ENCODE measurements at places on chromosomes 2 and 18.

DNA sequence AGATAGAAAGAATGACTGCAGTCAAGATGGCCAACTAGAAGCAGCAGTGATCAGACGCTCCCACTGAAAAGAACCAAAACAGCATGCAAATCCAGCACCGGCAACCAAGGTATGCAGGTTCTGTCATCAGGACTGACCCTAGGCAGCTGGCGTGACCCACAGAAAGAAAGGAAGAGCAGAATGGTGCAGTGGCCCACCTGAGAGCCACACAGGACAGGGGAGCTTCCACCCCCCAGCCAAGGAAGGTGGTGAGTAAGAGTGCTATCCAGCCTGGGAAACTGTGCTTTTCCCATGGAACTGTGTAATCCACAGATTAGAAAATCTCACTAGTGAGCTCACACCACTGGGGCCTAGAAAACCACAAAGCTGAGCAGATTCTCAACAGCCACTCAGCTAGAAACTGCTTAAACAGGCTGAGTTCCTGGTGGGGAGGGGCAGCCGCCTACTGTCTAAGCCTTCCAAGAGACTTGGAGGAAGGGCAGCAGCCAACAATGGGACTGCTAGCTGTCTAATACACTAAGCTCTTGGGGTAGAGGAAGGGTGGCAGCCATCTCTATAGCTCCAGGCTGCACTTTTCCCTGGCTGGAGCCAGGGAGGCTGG is 127.9 kb downstream of the EVA1A start:
- DNase-seq: no peak

GRCh38 chr18:46675112-46675511 is 18.1 kb upstream of the LOXHD1 start:
- DNase-seq: no peak

DNA sequence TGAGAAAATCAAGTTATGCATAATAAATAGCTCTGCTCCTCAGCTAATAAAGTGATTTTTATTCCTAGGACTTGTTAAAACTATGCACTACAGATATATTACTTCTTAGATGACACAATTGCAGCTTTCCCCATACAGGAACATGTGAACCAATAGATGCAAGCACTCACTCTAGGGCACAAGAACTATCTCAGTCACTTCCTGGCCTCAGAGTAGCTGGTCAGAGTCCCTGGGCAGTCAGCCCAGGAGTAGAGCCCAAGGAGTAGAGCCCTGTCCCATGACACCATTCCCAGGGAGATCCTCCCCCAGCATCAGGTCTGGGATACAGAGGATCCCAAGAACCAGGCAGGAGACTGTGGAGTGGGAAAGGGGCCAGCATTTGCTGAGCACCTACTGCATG is 2.7 kb downstream of the TNS1 start:
- DNase-seq: no peak

- DNase-seq: no peak
These were observed 99.9 kb upstream of the SPRED2 start for GRCh38 chr2:65532326-65532725.

GRCh38 chr2:233553366-233553765 is 13.2 kb downstream of the USP40 start:
- DNase-seq: no peak

DNA sequence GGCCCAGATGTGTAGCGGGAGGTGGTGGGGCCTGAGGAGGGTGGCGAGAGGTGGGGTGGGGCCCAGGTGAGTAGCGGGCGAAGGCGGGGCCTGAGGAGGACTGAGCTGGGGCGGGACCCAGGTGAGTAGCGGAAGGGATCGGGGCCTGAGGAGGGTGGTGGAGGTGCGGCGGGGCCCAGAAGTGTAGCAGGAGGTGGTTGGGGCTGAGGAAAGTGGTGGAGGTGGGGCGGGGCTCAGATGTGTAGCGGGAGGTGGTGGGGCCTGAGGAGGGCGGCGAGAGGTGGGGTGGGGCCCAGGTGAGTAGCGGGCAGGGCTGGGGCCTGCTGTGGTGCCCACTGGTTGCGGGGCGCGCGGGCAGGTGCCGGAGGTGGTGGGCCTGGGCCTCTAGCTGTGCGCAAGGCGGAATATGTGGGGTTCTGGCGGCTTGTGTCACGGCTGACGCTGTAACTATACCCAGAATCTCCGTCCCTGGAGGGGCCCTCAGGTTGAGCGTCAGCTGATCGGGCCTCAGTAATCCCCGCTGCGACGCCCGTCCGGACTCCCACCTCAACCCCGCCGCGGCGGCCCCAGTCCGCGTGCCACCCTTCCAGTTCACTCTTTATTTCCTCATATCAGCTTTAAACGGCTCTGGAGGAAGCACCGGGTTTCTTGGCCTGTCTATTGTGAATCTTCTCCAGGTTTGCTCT is 866 bp upstream of the SF3B6 start:
- DNase-seq: no peak

GRCh38 chr2:232611559-232612218 is 21.7 kb upstream of the EFHD1 start:
- peak; percentile 63 for DNase-seq

DNA sequence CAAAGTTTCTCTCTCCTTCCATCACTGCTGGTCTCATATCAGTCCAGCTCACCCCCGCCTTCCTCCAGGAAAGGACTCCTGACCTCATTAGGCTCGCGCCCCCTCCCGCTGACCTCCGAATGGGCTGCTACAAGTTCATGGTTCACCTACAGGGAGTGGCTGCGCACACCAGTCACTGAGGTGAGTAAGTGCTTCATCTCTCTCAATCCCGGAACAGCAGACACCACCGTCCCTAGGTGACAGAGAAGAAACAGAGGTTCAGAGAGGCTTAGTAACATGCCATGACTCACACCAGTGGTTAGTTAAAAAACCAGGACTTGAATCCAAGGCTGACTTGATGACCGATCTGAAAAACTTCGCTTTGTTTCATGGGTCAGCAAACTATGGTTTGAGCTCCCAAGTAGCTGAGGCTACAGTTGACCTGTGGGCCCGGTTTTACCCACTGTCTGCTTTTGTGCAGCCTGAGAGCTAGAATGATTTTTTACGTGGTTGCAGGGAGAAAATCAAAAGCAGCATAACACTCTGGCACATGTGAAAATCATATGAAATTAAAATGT is 42.0 kb downstream of the ZFP36L2 start:
- DNase-seq: no peak

DNA sequence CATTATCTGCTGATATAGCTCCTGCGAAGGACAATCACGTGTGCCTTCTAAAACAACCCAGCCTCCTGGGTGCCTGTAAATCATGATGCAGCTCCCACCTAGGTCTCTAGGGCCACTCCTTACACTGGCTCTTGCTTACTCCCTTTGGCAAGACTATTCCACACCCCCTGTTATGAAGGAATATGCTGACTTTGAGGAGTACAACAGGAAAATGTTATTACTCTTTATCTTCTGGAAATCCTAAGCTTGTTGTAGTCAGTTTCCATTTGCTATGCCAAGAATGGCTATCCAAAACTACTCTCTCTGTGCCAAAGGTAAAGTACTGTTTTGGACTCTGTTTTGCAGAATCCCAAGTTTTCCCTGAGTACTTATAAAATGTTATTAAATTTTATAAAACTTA is 7.7 kb downstream of the SGO2 start:
- no peak for DNase-seq

Measured in HuH-7 (cell line).